ENCODE measurements at places on chromosomes 11 and 22. TPM values are rescaled to one million over a fixed set of nuclear protein-coding genes. Genes with fewer than 3 reads are reported as not detected.

The ART5 gene
- 4.6 TPM for total RNA-seq

The ME3 gene
- total RNA-seq = 29.8 TPM

The MIAT gene
- total RNA-seq = 1.9 TPM

The PYGM gene
- 175 TPM for total RNA-seq

The CLMP gene
- 4.9 TPM for total RNA-seq

The NTM gene
- 3.3 TPM for total RNA-seq

The CEND1 gene
- not detected for total RNA-seq

DNA sequence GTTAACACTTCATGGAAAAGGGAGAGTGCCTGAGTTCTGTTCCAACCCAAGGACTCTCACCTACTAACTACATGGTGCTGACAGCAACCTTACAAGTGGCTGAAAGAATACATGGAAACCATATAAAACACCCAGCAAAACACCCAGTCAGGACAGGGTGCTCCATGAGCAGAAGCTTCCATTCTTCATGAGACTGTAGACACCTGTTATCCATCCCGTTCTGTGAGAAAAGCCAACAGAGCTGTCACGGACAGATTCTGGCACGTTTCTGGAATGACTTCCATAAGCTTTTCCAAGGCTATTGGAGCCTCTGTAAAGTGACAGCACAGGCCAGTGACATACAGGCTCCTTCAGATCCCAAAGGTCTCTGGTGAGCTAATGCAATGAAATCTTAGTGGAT is 23.2 kb downstream of the PRR14L start:
- DNase-seq = no peak

- no peak for DNase-seq
Measured at GRCh38 chr11:78607696-78608095, 33.0 kb upstream of the NARS2 start.

GRCh38 chr11:73248526-73249185 is 23.5 kb upstream of the P2RY6 start:
- no peak for DNase-seq

DNA sequence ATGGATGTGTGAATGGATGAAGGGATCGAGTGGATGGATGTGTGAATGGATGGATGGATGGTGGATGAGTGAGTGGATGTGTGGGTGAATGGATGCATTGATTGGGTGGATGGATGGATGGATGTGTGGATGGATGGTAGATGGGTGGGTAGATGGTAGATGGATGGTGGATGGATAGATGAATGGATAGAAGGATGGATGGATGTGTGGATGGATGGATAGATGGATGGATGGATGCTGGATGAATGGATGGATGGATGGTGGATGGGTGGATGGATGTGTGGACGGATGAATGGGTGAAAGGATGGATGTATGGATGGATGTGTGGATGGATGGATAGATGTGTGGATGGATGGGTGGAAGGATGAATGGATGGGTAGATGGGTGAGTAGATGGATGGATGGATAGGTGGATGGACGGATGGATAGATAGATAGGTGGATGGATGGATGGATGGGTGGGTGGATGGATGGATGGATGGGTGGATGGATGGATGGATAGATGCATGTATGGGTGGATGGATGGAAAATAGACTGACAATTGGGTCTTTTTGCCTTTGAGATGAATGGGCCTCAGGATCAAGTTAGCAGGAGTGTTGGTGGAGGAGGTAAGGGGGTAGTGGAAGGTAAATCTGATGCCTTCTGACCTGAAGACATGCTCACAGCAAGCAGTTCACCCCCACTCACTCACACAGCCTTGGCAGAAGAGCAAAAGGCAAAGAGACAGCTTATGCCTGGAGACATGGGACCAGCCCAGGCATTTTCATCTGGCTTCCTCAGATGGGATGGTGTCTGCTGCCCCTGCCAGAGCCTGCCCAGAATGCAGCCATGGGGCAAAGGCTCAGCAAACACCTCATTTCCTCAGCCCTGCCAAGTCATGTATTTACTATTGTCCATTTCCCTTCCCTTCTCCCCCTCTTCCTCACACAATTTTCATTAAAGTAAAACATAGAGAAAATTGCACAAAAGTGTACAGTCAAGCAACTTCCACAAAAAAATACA is 8.0 kb upstream of the FADD start:
- no peak for DNase-seq

GRCh38 chr11:123494195-123495050 is 64.4 kb downstream of the GRAMD1B start:
- DNase-seq = no peak

GRCh38 chr11:78417175-78417887 is at the start of gene GAB2:
Gene GAB2 (minus strand): TSS chr11:78417820. CDS start chr11:78417720, 100 bp downstream.
- no peak for DNase-seq

GRCh38 chr11:28675183-28675582 is 567.0 kb downstream of the METTL15 start:
- no peak for DNase-seq

- no peak for DNase-seq
Measured at GRCh38 chr11:35980686-35981390, 37.0 kb downstream of the LDLRAD3 start.

GRCh38 chr11:66417000-66417399 is 3.8 kb upstream of the NPAS4 start:
- DNase-seq = no peak

- DNase-seq = no peak
Measured at GRCh38 chr22:30318799-30319419, 7.8 kb downstream of the TBC1D10A start.

GRCh38 chr11:125957618-125958332 is 11.9 kb downstream of the VSIG10L2 start:
- DNase-seq = no peak

- DNase-seq = no peak
Measured at GRCh38 chr22:49302150-49302460, 525.6 kb downstream of the BRD1 start.

DNA sequence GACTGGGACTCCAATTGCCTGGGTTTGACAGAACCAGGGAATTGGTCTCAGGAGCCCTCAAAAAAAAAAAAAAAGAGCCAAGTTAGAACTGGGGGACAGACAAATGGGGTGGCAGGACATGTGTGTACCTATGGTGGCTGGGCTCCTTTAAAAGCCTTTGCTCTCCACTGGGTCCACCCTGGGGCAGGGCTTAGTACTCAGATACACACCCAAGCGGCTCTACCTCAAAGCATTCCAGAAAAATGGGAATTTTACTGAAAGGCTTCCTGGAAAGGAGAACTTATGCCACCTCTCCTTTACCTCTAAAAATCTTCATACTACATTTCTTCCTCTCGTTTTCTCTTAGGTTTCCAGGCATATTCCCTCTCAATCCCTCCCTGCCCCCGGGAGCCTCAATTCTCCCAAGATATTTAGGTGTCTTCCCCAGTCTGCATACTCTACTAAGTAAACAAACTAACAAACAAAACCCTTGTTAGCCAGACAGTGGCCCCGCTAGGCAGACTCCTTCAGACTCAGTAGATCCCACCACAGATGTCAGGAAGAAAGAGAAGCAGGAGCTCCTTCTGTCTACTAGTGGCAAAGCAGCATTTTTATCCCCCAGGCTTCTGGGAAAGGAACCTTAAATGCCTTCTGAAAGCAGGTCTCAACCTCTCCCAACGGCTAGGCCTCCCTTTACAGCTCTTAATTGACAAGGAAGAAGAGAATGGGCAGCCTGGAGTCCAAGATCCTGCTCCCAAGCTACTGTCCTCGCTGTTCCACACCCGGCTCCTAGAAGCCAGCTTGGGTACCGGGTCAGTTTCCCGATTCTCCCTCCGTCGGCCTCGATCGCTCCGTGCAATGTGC is 653 bp downstream of the PCSK7 start:
- DNase-seq = no peak
